ENCODE measurements at places on chromosomes 13 and 19.

- DNase-seq = no peak
Measured at GRCh38 chr19:52748336-52748950, 13.6 kb upstream of the ZNF611 start.

GRCh38 chr13:58955546-58956385, 1208.0 kb downstream of the DIAPH3 start:
- DNase-seq = no peak

- no peak for DNase-seq
Measured at GRCh38 chr19:2602391-2603181, 99.9 kb downstream of the GNG7 start.

GRCh38 chr19:53903055-53903680, 5.9 kb upstream of the CACNG7 start:
- peak; percentile 39 for DNase-seq

- DNase-seq = no peak
Measured at GRCh38 chr13:49655906-49656305, 27.6 kb downstream of the ARL11 start.

DNA sequence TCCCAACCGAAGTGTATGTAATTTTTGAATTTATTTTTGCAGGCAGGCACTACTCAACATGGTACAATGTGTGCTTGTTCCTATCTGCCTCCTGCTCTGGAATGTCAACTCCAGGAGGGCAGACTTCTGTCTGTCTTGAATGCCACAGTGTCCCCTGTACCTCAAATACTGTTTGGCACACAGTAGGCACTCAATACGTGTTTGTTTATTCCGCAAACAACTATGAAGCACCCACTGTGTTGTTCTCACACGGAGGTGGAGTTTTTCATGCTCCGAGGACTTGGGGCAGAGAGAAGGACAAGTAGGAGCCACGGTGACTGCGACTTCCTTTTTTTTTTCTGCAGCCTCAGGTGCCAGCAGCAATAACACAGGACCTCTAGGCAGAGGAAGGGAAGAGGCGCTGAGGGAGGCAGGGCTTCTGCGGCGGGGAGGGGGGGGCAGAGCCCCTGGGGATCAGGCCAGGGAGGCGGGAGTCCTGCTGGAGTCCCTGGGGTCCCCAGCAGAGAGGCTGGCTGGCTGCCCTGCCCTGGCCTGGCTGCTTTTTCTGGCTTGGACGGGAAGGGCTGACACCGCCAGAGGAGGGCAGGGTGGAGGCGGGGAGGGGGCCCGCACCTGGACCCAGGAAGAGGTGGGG, 29.3 kb upstream of the TNFAIP8L1 start:
- DNase-seq = no peak

All from effector memory CD8-positive, alpha-beta T cell (primary cell).